NCI-H526 (cell line): ENCODE measurements at places on chromosomes 12 and 14.

GRCh38 chr14:69154779-69155178 is 1.9 kb upstream of the DCAF5 start:
- peak; percentile 51 for DNase-seq

DNA sequence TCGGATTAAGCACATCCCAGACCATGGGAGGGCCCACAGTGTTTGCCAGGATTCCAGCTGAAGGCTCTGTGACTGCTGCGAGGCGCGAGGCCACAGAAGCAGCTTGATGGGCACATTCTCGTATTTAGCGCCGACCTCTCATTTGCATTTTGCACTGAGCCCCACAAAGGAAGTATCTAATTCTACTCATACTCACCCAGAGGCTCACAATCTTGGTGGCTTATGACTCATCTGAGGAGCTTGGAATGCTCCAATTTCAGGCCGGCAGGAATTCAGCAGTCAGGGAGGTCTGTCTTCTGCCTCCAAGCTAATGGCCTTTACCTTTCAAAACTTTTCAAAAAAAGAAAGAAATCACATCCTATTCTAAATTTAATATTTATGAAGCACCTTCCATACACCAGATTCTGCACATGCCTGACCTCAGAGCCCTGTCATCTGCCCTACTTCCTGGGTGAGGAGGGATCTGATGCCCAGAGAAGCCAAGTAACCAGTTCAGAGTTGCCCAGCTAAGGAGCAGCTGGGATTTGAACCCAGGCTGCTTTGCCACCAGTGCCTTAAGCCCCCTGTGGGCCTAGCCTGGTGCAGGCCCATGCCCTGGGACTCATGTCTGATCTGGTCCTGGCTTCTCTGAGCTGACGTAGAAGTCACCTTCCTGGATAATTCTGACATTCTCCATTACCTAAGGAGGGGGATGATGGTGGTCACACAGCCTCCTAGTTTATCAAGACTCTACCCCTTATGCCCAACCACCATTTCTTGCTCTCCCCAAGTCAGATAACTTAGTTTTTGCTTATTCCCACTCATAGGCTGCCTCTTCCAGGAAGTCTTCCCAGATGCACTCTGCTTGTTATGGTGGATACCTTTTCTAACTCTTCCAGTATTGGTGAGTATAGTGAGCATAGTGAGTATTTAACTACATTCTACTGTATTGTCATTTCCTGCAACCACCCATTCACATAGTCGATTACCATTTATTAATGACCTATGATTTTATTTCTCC is 198.9 kb downstream of the RBM19 start:
- DNase-seq = peak; percentile 47

DNA sequence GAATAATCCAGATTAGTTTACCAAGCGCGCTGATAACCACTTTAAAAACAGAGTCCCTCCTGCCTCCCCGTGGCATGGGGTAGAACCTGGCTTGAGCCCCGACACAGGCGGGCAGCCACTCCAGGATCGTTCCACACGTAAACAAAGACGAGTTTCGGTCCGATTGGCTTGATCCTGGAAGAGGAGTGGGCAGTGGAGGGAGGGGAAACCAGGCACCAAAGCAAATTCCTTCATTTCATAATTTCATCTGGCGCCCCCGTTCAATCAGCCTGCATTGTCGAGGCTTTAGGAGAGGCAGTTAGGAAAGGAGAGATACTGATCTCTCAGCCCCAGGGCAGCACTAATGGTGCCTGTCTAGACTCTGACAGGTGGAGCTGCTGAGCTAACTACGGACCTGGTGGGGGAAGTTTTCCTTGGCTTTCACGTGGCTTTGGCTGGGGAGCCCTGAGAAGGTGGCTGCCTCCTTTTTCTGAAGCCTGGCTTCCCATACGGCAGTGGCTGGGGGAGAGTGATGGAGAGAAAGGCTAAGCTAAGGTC is 751 bp upstream of the GPRC5A start:
- peak; percentile 84 for DNase-seq

DNA sequence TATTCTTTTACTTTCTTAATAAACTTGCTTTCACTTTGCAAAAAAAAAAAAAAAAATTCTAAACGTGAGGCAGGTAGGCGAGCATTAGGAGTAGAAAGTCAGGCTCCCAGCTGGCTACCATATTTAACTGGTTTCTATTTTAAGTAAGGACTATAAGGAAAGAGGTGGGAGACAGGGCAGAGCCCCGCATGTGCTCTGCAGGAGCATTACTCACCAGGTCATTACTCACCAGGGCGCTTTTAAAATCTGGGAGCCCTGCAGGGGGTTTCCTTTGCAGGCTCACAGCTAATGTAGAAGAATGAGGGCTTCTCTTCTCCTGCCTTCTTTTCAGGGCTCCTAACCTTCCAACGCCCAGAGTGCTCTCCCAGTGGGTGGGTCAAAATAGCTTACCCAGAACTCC is 14.0 kb upstream of the DPF3 start:
- DNase-seq = no peak

GRCh38 chr12:85516667-85517325 is 236.8 kb downstream of the ALX1 start:
- no peak for DNase-seq

DNA sequence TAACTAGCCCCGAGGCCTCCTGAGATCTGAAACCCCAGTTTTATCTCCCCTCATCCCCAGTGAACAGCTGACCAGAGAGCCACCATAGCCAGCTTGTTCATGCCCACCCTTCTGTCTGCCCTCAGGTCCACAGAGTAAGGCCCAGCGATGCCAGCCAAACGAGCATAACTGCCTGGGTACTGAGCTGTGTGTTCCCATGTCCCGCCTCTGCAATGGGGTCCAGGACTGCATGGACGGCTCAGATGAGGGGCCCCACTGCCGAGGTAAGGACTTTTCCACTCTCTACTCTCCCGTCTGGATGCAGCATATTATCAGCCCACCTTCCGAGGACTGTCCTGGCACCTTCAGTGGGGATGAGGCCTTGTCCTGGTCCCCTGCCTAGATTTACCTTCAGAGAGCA is 6.2 kb downstream of the LRP1-AS start:
- DNase-seq = no peak

- no peak for DNase-seq
Observed at GRCh38 chr12:77387214-77387613, 321.8 kb upstream of the E2F7 start.

GRCh38 chr12:118034429-118035189 is 18.1 kb downstream of the RFC5 start:
- DNase-seq = peak; percentile 81

- no peak for DNase-seq
Observed at GRCh38 chr12:16437926-16438325, 90.5 kb downstream of the MGST1 start.

GRCh38 chr12:96227365-96228106 is 33.4 kb downstream of the ELK3 start:
- no peak for DNase-seq

DNA sequence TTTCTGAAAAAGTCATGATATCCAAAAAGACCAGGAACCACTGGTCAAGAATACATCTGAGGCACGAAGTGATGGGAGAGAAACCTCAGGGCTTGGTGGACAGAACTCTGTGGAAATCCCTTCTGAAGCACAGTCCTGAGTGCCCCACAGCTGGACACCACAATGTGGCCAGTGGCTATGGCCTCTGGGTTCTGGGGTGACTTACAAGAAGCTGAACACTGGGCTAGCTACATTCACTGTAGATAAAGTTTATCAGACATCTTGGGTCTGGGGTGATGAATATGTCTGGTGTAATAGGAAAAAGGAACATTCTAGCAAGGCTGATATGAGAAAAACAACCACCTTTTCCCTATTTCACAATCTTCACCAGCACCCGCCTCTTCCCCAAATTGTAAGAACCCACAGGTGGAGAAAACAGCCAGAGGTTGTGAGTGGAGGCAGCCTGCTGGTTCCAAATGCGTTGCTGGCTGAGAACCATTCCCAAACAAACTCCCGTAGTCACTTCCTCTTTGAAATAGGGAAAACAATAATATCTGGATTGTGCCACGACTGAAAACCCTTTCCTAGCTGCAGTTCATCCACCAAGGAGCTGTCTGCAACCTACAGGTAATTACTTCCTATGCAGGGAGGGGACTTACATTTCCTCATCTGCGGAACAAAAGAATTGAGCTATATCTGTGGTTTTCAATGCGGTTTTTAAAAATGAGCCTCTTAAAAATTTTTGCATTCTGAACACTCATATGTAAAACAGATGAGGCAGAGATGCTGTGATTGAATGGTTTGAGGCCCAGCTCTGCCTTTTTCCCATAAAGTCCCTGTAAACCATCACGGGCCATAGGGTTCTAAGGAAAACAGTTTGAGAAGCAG is 193.6 kb downstream of the SLC41A2 start:
- no peak for DNase-seq

GRCh38 chr14:28468191-28469151 is 298.1 kb upstream of the FOXG1 start:
- DNase-seq = no peak

GRCh38 chr12:62789851-62790250 is 145.1 kb downstream of the PPM1H start:
- DNase-seq = no peak

- DNase-seq = no peak
Observed at GRCh38 chr12:93234641-93235040, 143.1 kb upstream of the NUDT4 start.

DNA sequence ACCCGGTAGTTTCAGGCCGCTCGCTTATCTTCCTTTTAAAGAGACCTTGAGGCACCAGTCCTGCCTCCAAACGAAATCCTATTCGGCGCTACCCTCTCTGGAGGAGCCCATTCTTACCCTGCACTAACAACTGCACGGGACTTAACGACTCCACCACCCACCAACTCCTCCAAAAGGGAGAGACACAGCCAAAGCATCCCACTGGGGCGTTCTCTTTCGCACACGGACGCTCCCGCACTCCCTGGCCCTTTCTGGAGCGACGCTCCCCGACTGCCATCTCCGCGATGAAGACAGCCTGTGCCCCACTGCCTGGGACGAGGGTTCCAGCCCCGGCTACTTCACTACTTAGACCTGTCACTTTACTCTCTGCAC is 650 bp downstream of the GALC start:
- no peak for DNase-seq

GRCh38 chr14:101844751-101845150 is 83.2 kb downstream of the PPP2R5C start:
- DNase-seq = no peak

- DNase-seq = peak; percentile 69
Observed at GRCh38 chr12:2212971-2213869, 160.4 kb downstream of the CACNA1C start.

DNA sequence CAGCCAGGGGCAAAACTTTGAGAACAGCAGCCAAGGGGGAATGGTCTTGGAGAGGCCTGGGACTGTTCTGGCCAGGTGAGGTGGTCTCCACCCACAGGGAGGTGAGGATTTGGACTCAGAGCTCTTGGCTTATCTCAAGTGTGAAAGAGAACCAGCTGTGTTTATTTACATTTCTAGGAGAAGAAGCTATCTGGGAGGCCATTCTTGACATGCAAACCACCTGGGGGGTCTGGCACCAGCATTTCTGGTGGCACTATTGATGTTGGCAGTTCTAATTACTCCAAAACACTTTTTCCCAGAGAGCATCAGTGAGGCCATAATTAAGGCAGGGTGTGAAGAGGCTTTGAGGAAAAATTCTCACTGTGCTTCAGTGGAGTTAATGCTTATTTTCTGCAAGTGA is 95.1 kb downstream of the CAND1 start:
- DNase-seq = no peak

DNA sequence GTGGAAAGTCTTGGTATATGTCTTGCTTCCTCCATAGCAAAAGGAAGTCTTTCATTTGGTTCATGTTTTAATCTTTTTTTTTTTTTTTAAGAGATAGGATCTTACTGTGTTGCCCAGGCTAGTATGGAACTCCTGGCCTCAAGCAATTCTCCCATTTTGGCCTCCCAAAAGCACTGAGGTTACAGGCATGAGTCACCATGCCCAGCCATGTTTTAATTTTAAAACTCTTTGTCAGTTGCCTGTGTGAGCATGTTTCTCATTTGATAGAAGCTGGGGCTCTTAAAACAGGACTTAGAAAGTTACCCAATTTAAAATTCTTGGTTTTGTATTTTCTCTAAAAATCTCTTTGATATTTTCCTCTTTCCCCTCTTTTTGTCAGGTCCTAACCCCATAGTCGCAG is 45.0 kb upstream of the REP15 start:
- no peak for DNase-seq

DNA sequence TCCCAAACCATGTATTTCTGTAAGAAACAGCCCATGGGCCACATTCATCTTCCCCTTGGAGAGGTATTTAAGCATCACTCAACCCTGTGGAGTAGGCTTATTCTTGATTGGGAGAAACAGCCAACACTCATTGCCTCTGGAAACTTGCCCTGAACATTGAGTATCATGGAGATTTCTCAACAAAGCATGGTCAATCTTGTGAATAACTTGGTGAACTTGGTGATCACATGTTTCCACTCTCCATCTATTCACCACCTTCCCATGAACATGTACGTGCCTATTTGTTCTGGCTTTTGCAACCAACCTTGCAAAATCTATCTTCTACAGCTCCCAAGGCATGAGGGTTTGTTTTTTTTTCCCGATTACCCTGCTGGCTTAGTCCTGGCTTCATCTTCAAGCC is 163.2 kb downstream of the PAH start:
- DNase-seq = no peak

DNA sequence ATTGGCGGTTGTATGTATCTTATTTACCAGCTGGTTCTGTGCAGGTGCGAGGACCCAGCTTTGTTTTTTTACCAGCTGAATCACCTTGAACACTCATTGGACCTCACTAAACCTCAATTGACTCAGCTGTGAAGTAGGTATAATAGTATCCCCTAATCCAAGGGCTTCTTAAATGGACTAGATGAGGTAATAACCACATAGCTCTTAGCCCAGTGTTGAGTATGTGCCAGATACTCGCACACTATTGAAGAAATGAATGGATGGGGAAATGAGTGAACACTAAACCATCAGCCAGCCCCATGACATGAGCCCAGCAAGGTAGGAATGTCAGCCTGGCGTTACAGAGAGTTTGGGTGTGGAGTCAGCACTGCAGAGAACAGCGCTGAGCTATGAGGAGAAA is 79.7 kb downstream of the RIMBP2 start:
- no peak for DNase-seq

GRCh38 chr12:25744313-25744712 is 191.2 kb upstream of the LMNTD1 start:
- no peak for DNase-seq

DNA sequence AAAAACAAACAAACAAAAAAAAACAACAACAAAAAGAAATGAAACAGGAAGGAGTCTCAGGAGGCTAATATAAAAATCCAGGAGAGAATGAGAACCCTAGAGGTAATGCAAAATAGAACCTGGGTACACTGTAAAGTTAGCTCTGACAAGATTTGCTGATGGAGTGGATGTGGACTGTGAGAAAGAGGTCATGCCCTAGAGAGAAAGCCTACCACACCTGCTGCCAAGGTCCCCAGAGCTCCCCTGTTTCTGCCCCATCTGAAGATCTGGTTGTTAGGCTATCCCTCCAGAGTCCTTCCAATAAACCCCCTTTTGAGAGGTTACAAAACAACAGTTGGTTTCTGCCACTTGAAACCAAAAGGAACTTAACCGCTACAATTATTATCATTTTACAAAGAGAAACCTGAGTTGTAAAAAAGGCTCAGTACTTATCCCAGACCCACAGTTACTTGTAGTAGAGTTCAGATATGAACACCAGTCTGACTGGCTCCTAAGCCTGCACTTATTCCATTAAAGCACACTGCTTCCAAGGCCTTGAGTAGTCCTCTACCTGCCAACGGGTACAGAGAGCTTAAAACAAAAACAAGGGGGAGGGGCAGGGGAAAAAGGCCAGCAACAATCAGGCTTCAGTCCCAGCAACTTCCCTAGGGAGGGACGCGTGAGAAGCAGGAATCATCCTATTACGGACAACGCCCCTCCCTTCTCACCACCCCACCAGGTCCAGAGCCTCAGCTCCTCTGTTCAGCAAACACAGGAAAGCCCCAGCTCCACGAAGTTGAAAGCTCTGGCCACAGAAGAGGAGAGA is 27.7 kb downstream of the PPP1R13B start:
- peak; percentile 59 for DNase-seq

- DNase-seq = no peak
Observed at GRCh38 chr12:60394665-60395064, 798.8 kb downstream of the SLC16A7 start.
